ENCODE measurements at places on chromosomes 6 and 20.

GRCh38 chr6:159788276-159788675, 1.1 kb downstream of the TCP1 start:
- DNase-seq = no peak

DNA sequence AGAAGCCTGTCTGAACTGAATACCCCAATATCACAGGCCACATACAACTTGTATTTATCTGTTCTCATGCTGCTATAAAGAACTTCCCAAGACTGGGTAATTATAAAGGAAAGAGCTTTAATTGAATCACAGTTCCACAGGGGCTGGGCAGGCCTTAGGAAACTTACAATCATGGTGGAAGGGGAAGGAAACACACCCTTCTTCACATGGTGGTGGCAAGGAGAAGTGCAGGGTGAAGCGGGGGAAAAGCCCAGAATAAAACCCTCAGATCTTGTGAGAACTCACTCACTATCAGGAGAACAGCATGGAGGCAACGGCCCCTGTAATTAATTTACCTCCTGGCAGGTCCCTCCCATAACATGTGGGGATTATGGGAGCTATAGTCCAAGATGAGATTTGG, 50.3 kb upstream of the FNDC1 start:
- DNase-seq = no peak

DNA sequence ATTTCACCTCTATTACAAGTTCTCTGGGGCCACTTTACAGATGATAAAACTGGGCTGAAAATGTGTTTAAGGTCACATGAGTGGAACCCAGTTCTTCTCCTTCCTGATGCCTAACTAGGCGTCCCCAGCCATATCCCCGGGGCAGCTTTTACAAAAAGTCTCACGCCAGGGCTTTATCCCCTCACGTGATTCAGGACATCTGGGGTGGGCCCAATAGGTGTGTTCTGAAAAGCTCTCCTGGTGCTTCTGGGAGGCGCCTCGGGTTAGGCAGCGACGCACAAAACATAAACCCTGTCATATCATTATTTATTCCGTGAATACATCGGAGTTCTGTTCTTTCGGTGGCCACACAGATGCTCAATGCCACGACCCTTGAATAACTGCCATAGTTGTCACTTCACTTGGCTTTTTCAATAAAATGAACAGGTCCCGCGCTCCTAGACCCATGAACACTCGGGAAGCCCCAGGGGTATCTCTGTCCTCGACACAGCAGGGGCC, 32.1 kb downstream of the SF3B5 start:
- DNase-seq = peak; percentile 65

GRCh38 chr20:63188641-63189321, 27.1 kb downstream of the YTHDF1 start:
- no peak for DNase-seq

- peak; percentile 28 for DNase-seq
Observed at GRCh38 chr20:35007891-35008290, 52.2 kb downstream of the MYH7B start.

GRCh38 chr6:128438393-128438792, 82.0 kb downstream of the PTPRK start:
- no peak for DNase-seq

- DNase-seq = no peak
Observed at GRCh38 chr6:105893741-105894140, 192.4 kb upstream of the PRDM1 start.

DNA sequence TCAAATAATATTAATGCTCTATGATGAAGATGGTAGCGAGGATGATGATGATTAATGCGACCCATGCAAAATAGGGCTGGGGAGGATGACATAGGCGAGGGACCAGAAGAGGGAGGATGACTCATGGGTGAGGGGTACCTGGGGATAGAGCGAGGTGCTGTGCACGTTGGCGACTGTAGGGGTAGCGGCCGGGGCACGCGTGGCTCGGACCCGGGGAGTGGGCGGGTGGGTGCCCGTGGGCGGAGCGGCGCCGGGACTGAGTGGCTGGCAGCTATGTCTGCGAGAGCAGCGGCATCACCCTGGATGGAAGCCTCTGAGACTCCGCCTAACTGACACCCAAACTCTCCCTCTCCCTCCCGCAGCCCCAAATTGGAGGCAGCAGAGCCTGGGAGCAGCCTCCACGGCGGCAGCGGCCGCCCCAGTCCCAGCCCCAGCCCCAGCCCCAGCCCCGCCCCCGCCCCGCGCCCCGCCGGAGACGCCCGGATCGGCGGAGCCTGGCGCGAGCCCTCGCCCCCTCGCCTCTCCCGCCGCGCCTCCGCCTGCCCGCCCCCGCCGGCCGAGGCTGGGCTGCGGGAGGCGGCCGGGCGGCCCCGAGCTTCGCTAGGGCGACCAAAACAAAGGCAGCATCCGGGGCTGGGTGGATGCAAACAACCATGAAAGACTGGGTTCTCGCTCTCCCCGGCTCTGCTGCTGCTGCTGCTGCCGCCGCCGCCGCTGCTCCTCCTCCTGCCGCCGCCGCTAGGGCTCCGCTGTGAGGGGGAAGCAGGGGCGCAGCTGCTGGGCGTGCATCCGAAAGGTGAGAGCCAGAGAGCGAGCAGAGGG, at the start of gene RIMS1:
Gene RIMS1 (plus strand): TSS at position 367 of the 822 bp plus-strand sequence. CDS start 474 bp downstream, outside the sequence.
- peak; percentile 90 for DNase-seq
